ENCODE measurements at places on chromosomes 4 and X. TPM values are rescaled to one million over a fixed set of nuclear protein-coding genes. Genes with fewer than 3 reads are reported as not detected.
A peak's percentile ranks its signal among the peaks of the same experiment; 100 is the strongest.

Gene DIPK2B
- total RNA-seq = 9.3 TPM

Gene PIR
- 11.2 TPM for total RNA-seq

Gene JAKMIP1
- total RNA-seq = 0.18 TPM

Gene GAGE12E
- total RNA-seq = not detected

Gene NPFFR2
- not detected for total RNA-seq

Gene FGF13
- 10.7 TPM for total RNA-seq

DNA sequence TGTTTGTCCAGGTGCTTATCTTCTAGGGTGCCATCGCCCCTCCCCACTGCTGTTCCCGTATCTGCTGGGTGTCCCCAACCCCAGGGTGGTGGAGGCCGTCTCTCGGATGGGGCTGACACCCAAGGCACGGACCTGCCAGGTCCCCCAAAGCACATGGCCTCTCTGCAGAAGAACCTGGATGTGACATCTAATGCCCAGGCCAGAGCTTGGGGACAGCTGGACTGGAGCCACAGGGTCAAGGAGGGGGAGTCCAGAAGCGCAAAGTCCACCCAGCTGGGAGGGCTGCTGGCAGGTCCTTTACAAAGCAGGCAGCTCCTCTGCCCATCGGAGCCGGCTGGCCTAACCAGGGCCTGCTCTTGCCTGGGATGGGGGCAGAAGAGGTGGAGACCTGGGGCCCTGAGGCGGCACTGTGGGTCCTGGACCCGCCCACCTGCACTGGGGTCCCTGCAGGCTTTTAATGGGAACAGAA lies 751 bp upstream of the DOK7 start:
- DNase-seq = no peak

DNA sequence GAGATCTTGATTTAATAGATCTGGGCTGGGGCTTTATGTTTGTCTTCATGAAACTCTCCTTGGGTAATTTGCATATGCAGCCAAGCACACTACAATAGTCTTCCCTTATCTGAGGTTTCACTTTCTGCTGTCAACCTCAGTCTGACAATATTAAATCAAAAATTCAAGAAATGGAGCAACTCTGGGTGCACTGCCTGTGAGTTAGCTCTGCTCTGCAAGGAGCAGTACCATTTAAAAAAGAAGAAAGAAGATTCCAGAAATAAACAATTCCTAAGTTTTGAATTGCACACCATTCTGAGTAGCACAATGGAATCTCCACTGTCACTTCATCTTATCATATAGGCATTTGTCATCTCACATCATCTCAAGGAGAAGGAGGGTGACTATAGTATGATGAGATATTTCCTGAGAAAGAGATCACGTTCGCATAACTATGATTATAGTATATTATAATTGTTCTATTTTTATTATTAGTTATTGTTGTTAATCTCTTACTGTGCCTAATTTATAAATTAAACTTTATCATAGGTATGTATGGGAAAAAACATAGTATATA lies 9.4 kb downstream of the FNIP2 start:
- DNase-seq = no peak

- DNase-seq = peak; percentile 31
Observed at GRCh38 chr4:101806914-101807313, 16.4 kb downstream of the BANK1 start.

- no peak for DNase-seq
Observed at GRCh38 chrX:150211988-150212387, 151.1 kb upstream of the MAMLD1 start.

GRCh38 chrX:131040781-131041180 lies 17.4 kb upstream of the ARHGAP36 start:
- no peak for DNase-seq

DNA sequence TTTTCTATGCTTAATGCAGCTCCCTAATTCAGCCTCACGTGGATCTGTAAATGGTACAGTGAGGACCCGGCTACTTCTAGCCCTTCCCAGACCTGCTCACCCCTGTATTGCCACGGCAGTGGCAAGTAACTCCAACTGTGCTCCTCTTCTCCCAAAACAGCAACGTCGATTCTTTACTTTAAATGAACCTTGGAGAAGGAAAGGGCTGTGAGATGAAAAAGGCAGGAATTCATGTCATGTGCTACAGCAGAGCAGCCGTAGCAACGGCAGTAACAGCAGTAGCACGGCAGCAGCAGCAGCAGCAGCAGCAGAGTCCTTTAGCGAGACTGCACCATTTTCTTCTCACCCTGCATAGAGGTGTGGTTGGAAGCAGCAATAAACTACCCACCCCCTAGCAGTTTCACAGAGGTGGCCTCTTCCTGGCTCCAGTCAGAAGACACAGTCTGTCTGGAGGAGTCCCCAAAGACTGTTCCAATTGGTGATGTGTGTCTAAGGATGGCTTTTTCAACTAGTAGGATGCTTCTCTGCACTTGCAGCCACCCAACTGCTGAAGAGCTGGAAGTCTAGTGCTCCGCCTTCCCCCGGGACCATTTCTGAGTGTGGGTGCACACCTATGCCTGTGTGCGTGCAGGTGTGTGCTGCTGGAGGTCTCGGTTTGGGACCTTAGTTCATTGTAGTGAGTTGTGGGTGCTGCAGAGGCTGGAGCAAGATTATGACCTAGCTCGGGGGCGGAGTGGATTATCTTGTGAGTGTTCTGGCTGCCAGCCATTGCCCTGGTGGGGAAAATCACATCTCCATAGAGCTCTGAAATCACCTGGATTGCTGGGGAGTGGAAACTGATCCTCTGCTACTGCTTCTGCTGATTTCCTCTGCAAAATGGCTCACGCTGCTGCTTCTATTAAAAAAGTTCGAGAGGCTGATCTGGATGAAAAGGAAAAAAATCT lies 67.2 kb downstream of the ANK2 start:
- peak; percentile 63 for DNase-seq

DNA sequence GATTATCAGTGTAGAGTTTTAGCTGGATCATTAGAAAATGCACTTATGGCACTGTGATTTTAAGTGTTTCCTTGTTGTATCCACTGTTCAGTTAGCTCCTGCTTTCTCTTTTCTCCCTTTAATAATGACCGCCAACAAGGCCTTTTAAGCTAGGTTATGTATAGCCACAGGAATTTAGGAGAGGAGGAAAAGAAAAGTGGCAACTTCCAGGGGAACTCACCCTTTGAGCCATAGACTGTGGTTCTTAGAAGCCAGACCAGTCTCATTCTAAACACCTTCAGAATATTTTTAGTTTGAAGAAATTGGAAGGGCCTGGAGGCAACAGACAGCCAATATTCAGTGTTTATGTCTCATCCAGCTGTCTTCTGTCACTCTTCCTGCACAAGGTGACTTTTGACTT lies 6.1 kb downstream of the FGF2 start:
- no peak for DNase-seq

DNA sequence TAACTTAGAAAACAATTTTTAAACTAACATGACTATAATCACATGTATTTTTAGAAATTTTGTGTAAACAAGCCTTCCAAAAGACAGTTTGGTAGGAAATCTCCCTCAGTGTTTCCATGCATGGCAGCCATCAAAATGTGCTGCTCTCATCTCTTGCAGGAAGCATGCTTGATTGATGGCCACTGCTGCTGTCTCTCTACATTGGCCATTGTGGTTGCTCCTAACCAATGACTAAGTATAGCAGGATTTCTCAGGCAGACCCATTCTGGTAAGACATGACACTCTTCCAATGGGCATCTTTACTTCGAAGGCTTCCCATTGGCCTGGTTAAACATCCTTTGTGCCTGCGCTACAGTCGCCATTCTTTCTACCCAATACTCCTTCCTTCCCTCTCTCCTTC lies 78.9 kb upstream of the GUCY1A1 start:
- no peak for DNase-seq

GRCh38 chr4:78653655-78654054 lies 102.1 kb downstream of the ANXA3 start:
- DNase-seq = no peak

DNA sequence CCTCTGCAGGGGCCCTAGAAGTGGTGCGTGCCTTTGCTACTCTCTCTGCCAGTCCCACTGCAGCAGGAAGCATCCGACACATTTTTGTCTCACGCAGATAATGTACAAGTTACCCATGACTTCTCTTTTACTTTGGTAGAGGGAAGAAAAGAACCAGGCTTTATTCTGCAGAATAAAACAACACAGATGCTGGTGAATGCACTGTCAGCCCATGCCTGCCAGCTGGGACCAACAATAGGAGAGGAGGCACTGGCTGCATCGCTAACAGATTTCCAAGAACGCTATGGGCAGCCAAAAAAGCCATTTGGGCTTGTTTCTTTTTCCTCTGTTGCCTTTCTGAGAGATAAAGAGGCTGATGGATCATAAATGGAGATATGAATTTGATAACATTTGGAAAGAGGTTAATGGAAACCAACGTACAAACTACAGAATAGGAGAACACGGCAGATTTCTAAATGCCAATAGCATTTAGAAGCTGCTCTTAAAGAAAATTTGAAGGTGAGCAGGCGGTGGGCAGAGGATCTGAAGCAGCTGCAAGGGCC lies 47.5 kb upstream of the IGFBP7 start:
- DNase-seq = no peak

DNA sequence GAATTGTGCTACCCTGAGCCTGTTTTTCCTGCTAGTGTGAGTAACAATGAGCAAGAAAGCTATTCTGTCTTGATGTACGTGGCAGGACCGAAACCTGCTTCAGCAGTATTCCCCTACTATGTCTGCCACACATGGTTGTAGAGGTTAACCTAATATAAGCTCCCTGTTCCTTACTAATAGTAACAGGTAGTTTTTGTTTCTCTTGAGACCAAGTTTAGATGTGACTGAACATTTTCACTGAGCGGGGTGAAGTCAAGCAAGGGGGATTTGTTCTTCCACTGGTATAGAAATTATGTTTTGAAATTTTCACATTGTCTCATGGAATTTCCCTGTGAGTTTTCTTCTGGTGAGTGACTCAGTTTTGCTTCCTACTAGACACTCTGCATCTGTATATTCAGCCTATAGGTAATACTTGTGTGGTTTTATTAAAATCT lies 37.3 kb downstream of the RRAGB start:
- DNase-seq = no peak

GRCh38 chr4:113846433-113846832 lies 84.9 kb upstream of the CAMK2D start:
- no peak for DNase-seq

DNA sequence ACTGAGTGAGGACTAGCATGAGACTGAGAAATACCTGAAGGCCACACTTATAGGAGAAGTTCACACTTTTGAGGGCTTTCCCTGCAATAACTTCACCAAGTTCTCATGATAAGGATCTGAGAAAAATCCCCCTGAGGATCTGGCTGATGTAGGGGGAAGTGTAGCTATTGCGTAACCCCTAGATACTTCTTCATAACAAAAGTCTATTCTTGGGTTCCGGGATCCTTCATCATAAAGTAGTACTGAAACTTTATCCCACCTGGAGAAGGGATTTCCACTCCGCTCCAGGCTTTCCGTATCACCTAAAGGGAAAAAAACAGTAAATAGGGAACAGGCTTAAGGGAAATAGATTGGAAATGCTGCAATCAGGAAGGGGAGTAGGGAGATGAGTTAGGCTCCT lies 13.3 kb downstream of the USP27X start:
- DNase-seq = no peak

- DNase-seq = no peak
Observed at GRCh38 chr4:141739636-141740035, 103.3 kb downstream of the IL15 start.

DNA sequence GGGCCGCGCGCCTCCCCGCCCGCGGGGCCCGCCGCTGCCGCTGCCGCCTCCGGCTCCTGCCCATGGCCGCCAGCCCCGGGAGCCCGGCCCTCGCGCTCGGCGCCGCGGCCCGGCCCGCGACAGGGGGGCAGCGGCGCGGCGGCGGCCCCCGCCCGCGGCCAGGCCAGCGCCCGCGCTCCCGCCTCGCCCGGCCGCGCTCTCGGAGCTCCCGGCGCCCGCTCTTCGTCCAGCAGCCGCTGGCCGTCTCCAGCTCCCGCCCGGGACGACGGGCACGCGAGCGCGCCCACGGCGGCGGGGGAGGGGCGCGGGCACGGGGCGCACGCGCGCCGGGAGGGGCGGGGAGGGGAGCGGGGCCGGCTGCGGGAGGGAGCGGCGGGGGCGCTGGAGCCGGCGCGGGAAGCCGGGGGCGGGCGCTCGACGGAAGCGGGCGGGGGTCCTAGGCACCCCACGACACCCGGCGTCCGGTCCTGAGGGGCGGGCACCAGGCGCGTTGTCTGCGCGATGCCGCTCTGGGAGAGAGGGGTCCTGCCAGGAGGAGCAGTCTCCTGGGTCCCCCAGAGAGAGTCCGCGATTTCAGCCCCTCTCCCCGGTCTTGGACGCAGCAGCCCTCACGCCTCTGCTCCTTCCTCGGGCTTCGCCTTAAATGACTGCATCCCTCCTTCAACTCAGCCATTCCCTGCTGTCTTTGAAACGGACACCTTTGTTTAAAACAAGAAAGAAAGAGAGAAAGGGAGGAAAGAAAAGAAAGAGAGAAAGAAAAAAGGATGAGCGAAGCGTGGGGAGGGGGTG lies 490 bp upstream of the PDZD4 start:
- peak; percentile 30 for DNase-seq

- no peak for DNase-seq
Observed at GRCh38 chrX:7254144-7254543, 106.2 kb upstream of the PUDP start.

DNA sequence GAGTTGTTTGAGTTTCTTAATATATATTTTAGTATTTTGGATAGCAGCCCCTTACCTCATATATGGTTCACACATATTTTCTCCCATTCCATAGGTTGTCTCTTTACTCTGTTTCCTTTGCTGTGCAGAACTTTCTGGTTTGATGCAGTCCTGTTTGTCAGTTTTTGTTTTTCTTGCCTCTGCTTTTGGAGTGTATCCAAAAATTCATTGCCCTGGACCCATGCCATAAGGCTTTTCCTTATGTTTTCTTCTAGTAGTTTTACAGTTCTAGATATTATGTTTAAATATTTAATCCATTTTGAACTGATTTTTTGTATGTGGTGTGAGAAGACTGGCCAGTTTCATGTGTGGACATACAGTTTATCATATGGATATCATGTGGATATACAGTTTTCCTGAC lies 58.5 kb upstream of the NUDT6 start:
- no peak for DNase-seq

DNA sequence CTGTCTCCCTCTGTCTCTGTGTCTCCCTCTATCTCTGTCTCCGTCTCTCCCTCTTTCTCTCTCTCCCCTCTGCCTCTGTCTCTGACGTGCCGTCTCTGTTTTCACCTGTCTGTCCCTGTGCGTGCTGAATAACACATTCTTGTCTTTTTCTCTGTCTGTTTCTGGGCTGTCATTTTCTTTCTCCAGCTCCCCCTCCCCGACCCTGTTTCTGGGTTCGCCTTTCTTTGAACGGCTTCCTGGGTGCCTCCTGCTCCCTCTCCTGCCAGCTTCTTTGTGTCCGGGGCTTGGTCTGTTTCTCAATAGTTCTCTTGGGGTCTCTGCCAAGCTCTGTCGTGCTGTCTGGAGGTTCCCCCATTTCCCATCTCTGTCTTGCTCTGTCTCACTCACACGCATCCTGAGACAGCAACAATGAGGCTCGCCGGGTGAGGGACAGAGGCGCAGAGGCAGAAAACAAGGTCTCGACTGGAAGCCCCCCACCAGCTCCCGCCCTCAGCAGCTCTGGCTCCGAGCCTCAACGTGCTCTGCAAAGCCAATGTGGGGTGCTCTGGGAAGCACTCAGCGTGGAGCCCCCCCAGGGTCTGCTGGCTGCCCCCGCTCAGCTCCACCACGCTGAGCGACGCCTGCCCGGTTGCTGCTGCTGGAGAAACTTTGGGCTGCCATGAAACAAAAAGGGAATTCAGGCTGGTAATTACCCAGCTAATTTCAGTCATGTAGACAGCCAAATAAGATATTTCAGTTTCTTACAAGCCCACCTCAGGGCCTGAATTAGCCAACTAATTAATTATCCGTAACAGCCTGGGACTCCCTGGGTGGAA lies 3.4 kb downstream of the CPLX1 start:
- DNase-seq = no peak

GRCh38 chrX:38861489-38861888 lies 60.2 kb downstream of the MID1IP1 start:
- DNase-seq = no peak

GRCh38 chrX:122818068-122818467 lies 366.0 kb upstream of the GRIA3 start:
- DNase-seq = no peak
